ENCODE measurements at places on chromosomes 3 and 15. TPM values are rescaled to one million over a fixed set of nuclear protein-coding genes. Genes with fewer than 3 reads are reported as not detected.

CFAP20DC gene
- total RNA-seq = 6.1 TPM

GRCh38 chr15:78232951-78233350 is 1.4 kb downstream of the ACSBG1 start:
- no peaks in the 10 kb centered on the region for H3K36me3 ChIP-seq
- H3K27me3 ChIP-seq = no peaks in the 10 kb centered on the region
- DNase-seq = no peak
- H3K27ac ChIP-seq = no peak overlapping the region
- no peak overlapping the region for H3K4me3 ChIP-seq

DNA sequence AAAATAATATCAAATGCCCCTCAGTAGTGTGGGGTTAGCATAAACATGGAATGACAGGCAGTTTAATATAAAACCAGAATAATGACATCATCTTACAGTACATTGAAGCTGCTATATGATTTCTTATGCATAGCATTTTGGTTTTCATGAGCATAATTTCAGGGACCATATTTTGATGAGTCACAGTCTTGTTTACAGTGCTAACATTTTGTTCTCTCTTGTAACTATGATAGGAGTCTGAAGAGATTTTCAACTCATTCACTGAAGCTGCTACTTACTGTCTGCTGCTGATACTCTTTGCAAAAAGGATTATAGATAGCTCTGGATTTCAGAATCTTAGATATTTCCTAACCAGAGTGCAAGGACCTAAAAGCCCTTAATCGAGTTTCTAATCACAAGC is 92.6 kb upstream of the CCDC54 start:
- no peak for DNase-seq
- peaks cover 37% of the 10 kb centered on the region for H3K4me1 ChIP-seq
- no peaks in the 10 kb centered on the region for H3K27me3 ChIP-seq
- H3K36me3 ChIP-seq = peaks cover 7% of the 10 kb centered on the region

DNA sequence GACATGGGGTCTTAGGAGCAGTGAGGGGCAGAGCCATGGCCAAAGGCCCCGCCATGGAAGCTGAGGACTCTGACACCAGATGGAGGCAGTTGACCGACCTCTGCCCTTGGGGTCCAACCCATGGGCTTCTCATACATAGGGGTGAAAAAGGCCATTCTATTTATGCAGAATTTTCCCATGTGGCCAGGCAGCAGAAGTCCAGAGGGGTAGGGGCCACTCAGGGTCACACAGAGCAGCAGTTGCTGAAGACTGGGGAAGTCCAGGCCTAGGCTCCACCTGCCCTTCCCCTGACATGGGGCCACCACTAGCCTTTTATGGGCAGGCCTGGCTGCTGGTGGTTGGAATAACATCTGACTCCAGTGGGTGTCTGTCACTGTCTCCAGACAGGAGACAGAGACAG is 6.4 kb downstream of the PRSS50 start:
- H3K4me1 ChIP-seq = peaks cover 5% of the 10 kb centered on the region
- no peak overlapping the region for H3K27ac ChIP-seq
- peak; percentile 1 for DNase-seq
- peaks cover 2% of the 10 kb centered on the region for H3K27me3 ChIP-seq
- H3K36me3 ChIP-seq = no peaks in the 10 kb centered on the region
- H3K4me3 ChIP-seq = no peak overlapping the region

CYP1A1 gene
- total RNA-seq = 0.23 TPM

EIF1B gene
- total RNA-seq = 93.2 TPM

- H3K4me1 ChIP-seq = peaks cover 7% of the 10 kb centered on the region
- no peak for DNase-seq
- no peaks in the 10 kb centered on the region for H3K27me3 ChIP-seq
- H3K36me3 ChIP-seq = peaks cover 9% of the 10 kb centered on the region
- H3K4me3 ChIP-seq = peak overlapping the region; percentile 94
Observed at GRCh38 chr3:48919215-48920138, 835 bp downstream of the ARIH2 start.

GOLGA8G gene
- not detected for total RNA-seq

DNA sequence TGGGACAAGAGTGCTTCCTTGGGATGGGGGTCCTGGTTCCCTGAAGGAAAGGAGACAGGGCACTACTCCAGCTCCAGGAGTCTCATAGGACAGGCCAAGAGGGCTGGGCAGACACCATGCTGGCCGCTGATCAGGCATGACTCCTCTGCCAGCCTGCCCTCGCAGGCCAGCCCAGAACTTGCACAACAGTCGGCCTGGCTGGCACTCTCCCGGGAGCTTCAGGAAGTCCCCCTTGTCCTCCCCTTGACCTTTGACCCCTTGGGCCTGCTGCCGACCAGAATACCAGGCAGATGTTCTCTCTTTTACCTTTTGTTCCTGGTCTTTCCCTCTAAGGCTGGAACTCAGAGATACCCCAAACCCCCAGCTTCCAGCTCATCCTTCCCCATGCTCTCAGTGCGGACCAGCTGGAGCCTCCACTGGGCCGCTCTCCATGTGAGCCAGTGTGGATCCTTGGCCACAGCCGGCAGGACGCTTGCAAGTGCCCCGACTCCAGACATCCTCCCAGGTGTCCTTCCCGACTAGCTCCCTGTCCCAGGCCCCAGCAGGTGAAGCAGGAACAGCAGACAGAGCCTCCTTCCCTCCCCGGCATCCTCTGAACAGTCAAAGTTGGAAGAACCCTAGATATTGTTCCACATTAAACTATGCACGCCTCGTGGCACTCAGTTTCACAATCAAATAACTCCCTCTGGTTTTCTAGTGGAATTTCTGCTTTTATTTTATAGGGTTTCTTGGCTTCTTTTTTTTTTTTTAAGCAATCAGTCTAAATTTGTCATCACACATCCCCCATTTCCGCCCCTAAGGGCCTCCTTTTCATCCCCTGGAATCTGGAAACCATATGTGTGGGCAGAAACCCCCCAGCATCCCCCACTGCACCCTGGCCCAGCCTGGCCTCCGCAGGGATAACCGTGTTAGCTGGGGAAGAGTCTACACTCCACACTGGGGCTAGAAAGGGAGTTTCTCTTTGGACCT is 15.7 kb downstream of the VPS18 start:
- no peak for DNase-seq
- H3K27ac ChIP-seq = no peak overlapping the region
- no peak overlapping the region for H3K4me3 ChIP-seq
- H3K36me3 ChIP-seq = no peaks in the 10 kb centered on the region

DNA sequence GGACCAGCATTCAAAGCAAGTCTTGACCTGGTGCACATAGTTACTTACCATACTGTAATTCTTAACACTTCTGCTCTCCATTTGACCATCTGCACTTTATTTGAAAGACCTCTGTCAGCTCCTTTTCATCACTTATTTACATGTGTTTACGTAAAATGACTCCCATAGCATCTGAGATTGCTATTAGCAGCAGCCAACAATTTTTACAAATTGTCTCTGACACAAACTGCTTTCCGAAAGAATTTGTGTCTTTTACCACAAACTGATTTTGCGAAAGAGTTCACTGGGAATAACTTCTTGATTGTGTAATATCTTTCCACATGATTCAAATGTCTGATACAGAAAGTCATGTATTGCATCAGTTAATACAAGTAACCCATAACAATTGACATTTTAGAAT is 144.1 kb upstream of the PEX5L start:
- H3K4me1 ChIP-seq = peaks cover 28% of the 10 kb centered on the region
- H3K4me3 ChIP-seq = no peak overlapping the region

GRCh38 chr3:156433910-156434309 is 121.0 kb downstream of the SSR3 start:
- no peaks in the 10 kb centered on the region for H3K4me1 ChIP-seq
- H3K27me3 ChIP-seq = no peaks in the 10 kb centered on the region
- no peaks in the 10 kb centered on the region for H3K36me3 ChIP-seq
- H3K4me3 ChIP-seq = no peak overlapping the region
- DNase-seq = no peak

PIGB gene
- total RNA-seq = 6.9 TPM

LYZL4 gene
- not detected for total RNA-seq

DNA sequence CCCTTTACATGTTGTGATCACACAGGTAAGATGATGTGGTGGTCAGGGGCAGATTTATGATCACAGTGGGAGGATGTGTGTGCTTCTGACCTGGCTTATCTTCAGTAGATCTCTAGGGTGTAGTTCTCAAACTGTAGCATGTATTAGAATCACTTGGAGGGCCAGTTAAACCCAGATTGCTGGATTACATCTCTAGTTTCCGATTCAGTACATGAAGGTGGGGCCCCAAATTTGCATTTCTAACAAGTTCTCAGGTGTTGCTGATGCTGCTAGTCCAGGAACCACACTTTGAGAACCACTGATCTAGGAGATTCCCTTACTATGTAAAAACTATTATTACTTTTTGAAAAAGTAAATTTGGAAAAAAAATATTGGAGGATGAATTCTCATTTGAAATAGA is 199.3 kb upstream of the GOLIM4 start:
- H3K27ac ChIP-seq = peak overlapping the region; percentile 84
- no peak for DNase-seq
- H3K36me3 ChIP-seq = no peaks in the 10 kb centered on the region
- H3K27me3 ChIP-seq = no peaks in the 10 kb centered on the region
- no peak overlapping the region for H3K4me3 ChIP-seq
- H3K4me1 ChIP-seq = peaks cover 28% of the 10 kb centered on the region

CCR9 gene
- not detected for total RNA-seq

- H3K27ac ChIP-seq = no peak overlapping the region
- no peaks in the 10 kb centered on the region for H3K27me3 ChIP-seq
- H3K36me3 ChIP-seq = no peaks in the 10 kb centered on the region
- H3K4me3 ChIP-seq = no peak overlapping the region
Observed at GRCh38 chr3:87045473-87045872, 54.5 kb upstream of the VGLL3 start.

DNA sequence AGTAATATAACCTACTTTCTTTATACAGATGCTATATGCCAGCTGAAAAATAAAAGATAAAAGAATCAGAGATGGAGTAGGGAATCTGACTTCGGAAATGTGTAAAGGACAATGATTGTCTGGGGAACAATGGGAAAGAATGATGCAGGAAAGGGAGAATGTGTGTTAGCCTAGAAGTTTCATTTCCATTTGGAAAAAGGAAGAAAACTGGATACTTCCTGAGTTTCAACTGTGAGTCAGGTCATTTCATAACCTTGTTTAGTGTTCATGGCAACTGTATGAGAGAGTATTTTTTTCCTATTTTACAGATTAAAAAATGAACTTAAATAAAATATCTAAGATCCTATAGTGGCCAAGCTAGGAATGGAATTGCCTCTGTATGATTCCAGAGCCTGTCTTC is 261.3 kb upstream of the NECTIN3 start:
- H3K27ac ChIP-seq = no peak overlapping the region
- no peaks in the 10 kb centered on the region for H3K36me3 ChIP-seq
- no peak overlapping the region for H3K4me3 ChIP-seq
- no peak for DNase-seq
- H3K27me3 ChIP-seq = no peaks in the 10 kb centered on the region

DNA sequence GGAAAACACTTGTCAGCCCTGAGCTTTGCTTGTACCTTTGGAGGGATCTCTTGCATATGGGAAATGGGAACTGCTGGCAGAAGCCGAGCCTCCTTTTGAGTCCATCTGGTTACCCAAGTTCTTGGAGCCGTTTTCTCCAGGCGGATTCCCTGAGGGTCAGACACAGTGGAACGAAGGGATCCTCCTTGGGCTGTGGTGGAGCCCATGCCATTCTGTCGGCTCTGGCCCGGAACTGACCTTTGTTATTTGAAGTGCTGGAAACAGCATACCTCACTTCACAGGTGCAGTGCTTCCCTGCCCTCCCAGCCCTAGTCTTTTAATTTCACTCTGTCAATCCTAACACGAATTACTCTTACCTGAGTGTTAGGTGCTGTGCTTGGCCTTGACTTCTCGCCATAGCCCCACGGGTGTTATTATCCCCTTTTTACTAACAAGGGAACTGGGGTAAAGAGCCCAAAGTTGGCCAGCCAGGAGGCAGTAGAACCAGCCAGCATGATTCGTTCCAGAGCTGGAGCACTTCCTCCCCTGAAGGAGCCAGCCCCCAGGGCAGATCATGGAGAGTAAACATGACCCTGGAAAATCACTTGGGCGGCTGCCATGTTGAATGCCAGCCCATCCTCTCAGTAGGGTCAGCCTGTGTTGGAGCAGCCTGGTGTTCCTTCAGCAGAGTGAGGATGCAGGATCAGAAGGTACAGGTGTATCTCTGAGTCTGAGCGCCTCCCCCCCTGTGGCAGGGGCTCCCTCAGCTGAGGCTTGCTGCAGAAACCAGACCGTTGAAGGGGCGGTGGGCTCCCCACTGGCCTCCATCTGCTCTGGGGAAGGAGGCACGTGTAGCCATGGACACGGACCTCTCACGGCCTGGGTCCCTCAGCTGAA is 143.2 kb downstream of the DNAJB8 start:
- H3K36me3 ChIP-seq = no peaks in the 10 kb centered on the region
- no peak overlapping the region for H3K4me3 ChIP-seq
- DNase-seq = no peak
- H3K27me3 ChIP-seq = no peaks in the 10 kb centered on the region

GRCh38 chr3:195385526-195385925 is 57.3 kb downstream of the ACAP2 start:
- DNase-seq = no peak
- peak overlapping the region; percentile 91 for H3K27ac ChIP-seq
- no peak overlapping the region for H3K4me3 ChIP-seq
- H3K36me3 ChIP-seq = no peaks in the 10 kb centered on the region

SNRK gene
- total RNA-seq = 10.3 TPM

GRCh38 chr15:39213385-39213840 is 367.5 kb upstream of the THBS1 start:
- no peaks in the 10 kb centered on the region for H3K27me3 ChIP-seq
- peak; percentile 89 for DNase-seq
- peak overlapping the region; percentile 31 for H3K4me3 ChIP-seq

DNA sequence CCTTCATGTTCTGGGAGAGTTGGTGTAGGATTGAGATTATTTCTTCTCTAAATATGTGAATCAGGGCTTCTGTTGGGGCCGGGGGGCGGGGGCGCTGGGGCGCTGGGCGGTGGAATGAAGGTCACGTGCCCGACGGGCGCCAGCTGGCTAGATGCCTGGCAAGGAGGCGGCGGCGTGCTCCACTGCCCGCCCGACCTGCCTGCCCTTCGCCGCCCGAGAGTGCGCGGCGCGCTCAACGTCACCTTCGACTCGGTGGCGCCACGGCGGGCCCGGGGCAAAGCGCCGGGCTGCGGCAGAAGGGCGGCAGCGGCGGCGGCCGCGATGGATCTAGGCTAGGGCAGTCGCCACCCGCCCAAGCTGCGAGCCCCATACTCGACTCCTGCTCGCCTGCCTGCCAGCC is 47.0 kb upstream of the LHFPL4 start:
- H3K36me3 ChIP-seq = peaks cover 16% of the 10 kb centered on the region
- H3K4me1 ChIP-seq = peaks cover 15% of the 10 kb centered on the region
- H3K4me3 ChIP-seq = peak overlapping the region; percentile 45
- peak; percentile 68 for DNase-seq

EAF2 gene
- total RNA-seq = 7.6 TPM

- H3K4me1 ChIP-seq = peaks cover 17% of the 10 kb centered on the region
- peaks cover 3% of the 10 kb centered on the region for H3K27me3 ChIP-seq
- no peaks in the 10 kb centered on the region for H3K36me3 ChIP-seq
- H3K4me3 ChIP-seq = no peak overlapping the region
- no peak for DNase-seq
Observed at GRCh38 chr15:66129586-66129985, 124.0 kb downstream of the MEGF11 start.

B3GALNT1 gene
- total RNA-seq = 6.0 TPM

GRCh38 chr3:98361289-98361688 is 7.6 kb downstream of the OR5K4 start:
- peaks cover 20% of the 10 kb centered on the region for H3K36me3 ChIP-seq
- H3K27me3 ChIP-seq = no peaks in the 10 kb centered on the region
- DNase-seq = no peak
- H3K4me1 ChIP-seq = no peaks in the 10 kb centered on the region
- H3K27ac ChIP-seq = no peak overlapping the region
- H3K4me3 ChIP-seq = no peak overlapping the region

MEIS2 gene
- 0.30 TPM for total RNA-seq

- no peak for DNase-seq
- no peak overlapping the region for H3K4me3 ChIP-seq
- no peak overlapping the region for H3K27ac ChIP-seq
- peaks cover 10% of the 10 kb centered on the region for H3K27me3 ChIP-seq
- H3K4me1 ChIP-seq = peaks cover 11% of the 10 kb centered on the region
Observed at GRCh38 chr3:134903837-134904236, 108.8 kb downstream of the EPHB1 start.

All from WTC11 (cell line).